Lower lobe of right lung (tissue), 2 donors: ENCODE measurements at places on chromosomes 1 and 21. TPM values are rescaled to one million over a fixed set of nuclear protein-coding genes. Genes with fewer than 3 reads are reported as not detected.

RNF186 gene
- not detected for total RNA-seq

PGLYRP3 gene
- not detected for total RNA-seq

GRCh38 chr1:202117898-202118371 is 4.8 kb upstream of the GPR37L1 start:
- peaks cover 10% of the 10 kb centered on the region for H3K4me1 ChIP-seq
- H3K27me3 ChIP-seq: no peaks in the 10 kb centered on the region
- H3K27ac ChIP-seq: no peak overlapping the region
- no peaks in the 10 kb centered on the region for H3K36me3 ChIP-seq

POU3F1 gene
- not detected for total RNA-seq

DNA sequence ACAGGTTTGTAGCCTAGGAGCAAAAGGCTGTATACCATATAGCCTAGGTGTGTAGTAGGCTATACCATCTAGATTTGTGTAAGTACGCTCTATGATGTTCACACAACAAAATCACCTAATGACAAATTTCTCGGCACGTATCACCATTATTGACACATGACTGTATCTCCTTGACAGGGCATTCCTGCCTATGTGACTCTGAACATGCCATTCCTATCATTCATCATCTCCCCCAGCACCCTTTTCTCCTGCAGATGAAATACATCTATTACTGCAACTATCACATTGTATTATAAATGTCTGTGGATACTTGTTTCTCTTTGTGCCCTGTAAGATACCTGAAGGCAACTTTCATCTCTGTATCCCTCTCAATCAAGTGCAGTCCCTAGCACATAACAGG is 29.9 kb downstream of the TP53BP2 start:
- H3K36me3 ChIP-seq: peaks cover 35% of the 10 kb centered on the region
- H3K4me3 ChIP-seq: no peak overlapping the region
- H3K4me1 ChIP-seq: peaks cover 26% of the 10 kb centered on the region
- DNase-seq: no peak

DNA sequence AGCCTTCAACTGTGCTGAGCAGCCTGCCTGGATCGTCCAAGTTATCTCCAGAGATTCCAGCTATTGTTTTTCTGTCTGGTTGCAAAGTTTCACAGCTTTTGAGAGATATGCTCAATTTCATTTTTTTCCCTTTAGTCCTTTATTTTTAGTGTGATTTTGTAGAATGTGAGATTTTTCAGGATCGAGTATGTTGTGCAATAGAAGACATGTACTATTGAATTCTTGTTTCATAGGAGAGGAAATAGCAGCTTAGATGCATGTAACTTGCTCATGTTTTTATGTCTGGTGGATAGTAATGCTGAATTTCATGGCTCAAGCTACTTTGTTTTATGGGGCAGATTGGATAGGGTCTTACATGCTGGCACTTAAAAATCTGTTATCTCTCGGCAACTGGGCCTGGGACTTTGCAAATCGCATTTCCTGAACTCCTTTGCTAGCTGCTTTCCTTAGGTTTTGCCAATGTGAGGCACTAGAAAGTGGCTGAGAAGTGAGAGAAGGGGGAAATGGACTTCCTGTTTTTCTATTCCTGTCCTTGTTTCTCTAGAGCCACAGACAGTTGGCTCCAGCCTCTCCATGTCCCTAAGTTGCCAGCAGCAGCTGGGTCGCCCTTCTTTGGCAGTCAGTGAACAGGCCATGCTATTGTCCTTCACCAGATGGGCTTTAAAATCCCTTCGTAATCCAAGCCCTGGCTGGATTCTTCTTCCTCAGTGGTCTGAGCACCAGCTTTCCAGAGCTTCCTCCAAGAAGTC is 101.4 kb upstream of the PDE4B start:
- peaks cover 20% of the 10 kb centered on the region for H3K4me1 ChIP-seq
- H3K27ac ChIP-seq: peak overlapping the region; percentile 3
- DNase-seq: no peak
- no peaks in the 10 kb centered on the region for H3K27me3 ChIP-seq
- H3K36me3 ChIP-seq: no peaks in the 10 kb centered on the region
- no peak overlapping the region for H3K4me3 ChIP-seq

DNA sequence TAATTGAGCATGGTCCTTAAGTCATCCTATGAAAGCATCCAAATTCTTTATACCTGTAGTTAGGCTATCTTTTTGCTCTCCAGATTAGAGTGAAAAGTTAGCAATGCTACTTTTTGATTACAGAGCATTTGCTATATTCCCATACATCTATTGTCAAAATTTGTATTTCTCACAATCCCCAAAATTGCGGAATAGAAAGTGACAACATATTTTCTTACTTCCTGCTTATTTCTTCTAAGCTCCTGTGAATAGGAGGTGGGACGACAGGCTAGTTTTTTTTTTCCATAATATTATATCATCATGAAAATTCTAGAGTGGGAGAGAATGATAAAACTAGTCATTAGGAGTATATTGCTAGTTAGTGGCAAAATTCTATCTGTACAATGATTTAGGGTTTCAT is 264.0 kb upstream of the DPYD start:
- DNase-seq: no peak
- no peaks in the 10 kb centered on the region for H3K27me3 ChIP-seq
- no peak overlapping the region for H3K4me3 ChIP-seq
- H3K36me3 ChIP-seq: no peaks in the 10 kb centered on the region
- H3K4me1 ChIP-seq: no peaks in the 10 kb centered on the region
- H3K27ac ChIP-seq: no peak overlapping the region

DNA sequence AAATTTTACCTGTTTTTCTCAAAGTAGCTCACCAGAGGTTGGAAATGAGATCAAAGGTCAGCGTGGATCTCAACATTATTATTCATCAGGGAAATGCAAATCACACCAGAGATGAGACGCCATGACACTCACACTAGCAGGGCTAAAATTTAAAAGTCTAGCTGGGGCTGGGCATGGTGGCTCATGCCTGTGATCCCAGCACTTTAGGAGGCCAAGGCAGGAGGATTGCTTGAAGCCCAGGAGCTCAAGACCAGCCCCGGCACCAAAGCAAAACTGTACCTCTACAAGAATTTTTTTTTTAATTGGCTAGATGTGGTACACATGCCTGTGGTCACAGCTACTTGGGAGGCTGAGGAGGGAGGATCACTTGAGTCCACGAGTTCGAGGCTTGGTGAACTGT is 41.4 kb upstream of the PCBP3 start:
- no peaks in the 10 kb centered on the region for H3K27me3 ChIP-seq
- H3K4me3 ChIP-seq: no peak overlapping the region
- no peak for DNase-seq
- H3K36me3 ChIP-seq: no peaks in the 10 kb centered on the region
- no peak overlapping the region for H3K27ac ChIP-seq

NGF gene
- total RNA-seq: 0.97 TPM

DNA sequence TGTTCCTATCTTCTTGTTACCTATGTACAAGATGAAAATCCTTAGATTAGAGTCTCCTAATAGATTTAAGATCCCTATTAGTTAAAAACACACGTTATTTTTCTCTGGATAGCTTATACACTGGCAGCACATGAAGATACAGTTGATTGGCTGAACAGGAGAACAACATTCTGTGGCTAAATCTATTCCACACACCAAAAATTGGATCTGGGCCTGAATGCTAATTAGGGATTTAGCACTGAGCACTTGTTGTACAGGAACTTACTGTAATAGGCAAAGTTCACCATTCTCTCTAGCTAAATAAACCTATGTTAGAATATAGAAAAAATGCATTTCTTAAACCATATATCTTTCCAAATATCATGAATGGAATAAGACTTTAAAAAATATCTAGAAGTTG is 117.1 kb upstream of the PTGFR start:
- no peaks in the 10 kb centered on the region for H3K27me3 ChIP-seq
- H3K27ac ChIP-seq: no peak overlapping the region
- no peak for DNase-seq

PRKCZ gene
- 97.6 TPM for total RNA-seq

GBP5 gene
- 9.6 TPM for total RNA-seq

CD84 gene
- 24.1 TPM for total RNA-seq

FCRL2 gene
- total RNA-seq: 1.3 TPM

TAS1R1 gene
- 0.27 TPM for total RNA-seq
